Activated T-cell treated with anti-CD3 and anti-CD28 coated beads for 1 hour (primary cell): ENCODE measurements at places on chromosomes 6 and 20.

GRCh38 chr6:44072959-44073611, 54.2 kb downstream of the MRPL14 start:
- DNase-seq: peak; percentile 62

- DNase-seq: no peak
These were observed 249.5 kb upstream of the KCNG1 start for GRCh38 chr20:51272401-51272800.

DNA sequence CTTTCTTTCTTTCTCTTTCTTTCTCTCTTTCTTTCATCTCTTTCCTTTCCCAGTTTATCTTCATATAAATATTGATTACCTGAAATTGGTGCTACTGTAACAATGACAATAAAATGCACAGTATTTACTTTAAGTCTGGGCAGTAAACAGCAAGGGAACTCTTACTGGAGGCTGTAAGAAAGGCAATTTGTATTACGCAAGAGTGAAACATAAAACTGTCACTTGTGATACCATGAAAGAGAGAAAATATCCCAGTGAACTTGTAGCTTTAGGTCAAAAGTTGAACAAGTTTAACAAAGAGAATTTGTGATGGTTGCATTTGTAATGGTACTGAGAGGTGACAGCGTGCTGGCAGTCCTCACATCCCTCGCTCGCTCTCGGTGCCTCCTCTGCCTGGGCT, 80.0 kb downstream of the EYS start:
- DNase-seq: no peak

DNA sequence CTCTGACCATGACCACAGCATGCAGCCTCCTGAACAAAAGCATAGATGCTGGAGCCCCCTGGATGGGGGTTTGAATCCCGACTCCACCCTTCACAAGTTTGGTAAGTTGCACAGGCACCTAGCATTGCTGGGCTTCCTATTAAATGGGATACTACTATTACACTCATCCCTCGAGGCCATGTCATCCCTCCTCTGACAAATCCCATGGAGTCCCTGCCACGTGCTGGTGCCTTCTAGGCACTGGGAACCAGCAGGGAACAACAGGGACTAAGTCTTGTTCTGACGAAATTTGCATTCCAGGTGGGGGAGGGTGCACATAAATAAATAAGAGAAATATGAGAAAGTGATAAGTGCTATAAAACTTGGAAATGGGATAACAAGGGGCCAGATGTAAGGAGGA, 15.3 kb upstream of the SIRPA start:
- no peak for DNase-seq

GRCh38 chr6:137750297-137750696, 116.8 kb upstream of the TNFAIP3 start:
- no peak for DNase-seq

DNA sequence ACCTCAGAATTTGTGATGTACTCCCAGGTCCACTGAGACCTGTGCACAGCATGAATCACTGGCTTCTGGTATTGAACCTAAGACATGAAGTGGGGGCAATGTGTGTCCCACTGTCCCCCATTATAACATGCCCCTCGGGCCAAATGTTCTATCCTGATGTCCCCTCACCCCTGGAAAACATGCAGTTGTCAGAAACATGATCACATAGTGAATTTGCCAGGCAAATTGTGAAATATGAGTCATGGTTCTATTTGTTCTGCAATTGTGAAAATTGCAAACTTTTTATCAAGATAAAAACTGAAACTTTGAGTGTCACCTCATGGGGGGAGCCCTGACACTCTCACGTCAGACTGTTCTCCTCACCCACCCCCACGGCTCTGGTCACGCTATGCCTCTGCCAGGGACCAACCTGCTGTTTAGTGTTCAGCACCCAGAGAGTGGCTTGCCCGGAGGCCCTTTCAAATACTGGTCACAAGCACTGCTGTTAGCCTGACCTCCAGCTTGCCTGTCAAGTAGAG, 305.3 kb downstream of the CLIC5 start:
- no peak for DNase-seq

GRCh38 chr20:50295762-50296449, 105.3 kb downstream of the CEBPB start:
- no peak for DNase-seq

DNA sequence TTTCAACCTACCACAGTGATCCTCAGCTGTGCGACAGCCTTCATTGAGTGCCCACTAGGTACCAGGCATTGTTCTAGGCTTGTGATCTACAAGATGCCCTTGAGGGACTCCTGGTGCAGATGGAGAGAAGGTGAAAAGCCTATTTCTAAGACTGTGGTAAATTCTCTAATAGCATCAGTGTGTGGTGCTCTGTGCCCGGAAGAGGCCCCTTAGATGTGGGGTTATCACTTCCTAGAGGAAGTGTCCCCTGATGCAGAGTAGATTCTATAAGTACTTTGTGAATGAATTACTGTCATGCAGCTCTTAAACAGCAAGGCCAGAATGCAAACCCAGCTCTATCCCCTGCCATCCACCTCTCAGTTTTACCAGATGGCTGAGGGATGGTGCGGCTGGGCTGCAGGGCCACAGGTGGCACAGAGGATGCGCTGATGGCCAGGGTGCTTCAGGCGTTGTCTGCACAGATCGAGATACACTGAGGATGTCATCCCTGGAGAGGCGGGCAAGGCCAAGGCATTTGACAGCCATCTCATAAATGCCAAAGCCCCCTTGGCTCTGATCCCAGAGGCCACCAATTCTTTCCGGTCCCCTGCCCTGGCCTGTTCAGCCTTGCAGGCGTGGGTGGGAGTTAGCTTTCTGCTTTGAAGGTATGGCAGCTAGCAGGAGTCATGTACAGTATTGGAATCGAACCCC, 96.7 kb downstream of the TOX2 start:
- DNase-seq: no peak

GRCh38 chr20:62815066-62815991, 1.5 kb upstream of the COL9A3 start:
- no peak for DNase-seq

- DNase-seq: no peak
These were observed 93.5 kb downstream of the ERMARD start for GRCh38 chr6:169844946-169845345.

DNA sequence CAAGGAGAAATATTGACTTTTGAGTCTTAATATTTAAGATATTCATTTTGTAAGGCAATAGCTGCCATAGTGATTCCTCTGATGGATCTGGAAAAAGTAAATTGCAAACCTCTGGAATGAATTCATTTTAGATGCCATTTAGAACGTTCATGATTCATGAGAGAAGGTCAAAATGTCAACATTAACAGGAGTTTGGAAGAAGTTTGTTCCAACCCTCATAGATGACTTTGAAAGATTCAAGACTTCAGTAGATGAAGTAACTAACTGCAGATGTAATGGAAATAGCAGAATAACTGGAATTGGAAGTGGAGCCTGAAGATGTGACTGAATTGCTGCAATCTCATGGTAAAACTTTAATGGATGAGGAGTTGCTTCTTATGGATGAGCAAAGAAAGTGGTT, 100.9 kb upstream of the CCN2 start:
- no peak for DNase-seq

- no peak for DNase-seq
These were observed 141.3 kb downstream of the TRMT11 start for GRCh38 chr6:126127659-126128058.

DNA sequence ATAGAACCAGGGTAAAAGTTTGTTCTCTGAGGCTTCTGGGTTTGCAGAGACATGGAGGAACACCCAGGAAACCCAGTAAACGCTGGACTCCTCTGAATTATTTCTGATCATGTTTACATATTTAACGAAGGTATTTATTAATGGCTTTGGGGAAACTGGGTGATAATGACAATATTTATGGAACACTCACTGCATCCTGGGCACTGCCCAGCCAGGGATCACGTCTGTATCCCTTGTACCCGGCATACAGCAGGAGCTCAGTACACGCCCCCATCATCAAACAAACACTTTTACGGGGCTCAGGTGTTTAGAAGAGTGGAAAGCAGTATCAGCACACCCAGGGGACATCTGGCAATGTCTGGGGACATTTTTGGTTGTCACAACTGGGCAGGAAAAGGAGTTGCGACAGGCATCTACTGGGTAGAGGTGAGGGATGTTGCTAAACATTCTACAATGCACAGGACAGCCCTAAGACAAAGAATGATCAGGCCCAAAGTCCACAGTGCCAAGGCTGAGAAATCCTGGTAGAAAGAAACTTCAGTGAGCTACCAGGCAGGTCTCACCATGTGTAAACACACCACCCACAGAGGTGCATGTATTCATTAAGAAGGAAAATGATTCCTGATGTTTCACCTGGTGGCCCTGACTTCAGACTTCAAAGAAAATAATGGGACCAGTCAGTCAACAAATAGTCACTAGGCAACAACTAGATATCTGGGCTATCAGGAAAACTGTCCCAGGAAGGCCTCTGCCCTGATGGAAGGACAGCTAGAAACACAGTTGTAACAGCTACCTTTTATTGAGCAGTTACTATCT, 35.3 kb downstream of the ZMYND8 start:
- no peak for DNase-seq

DNA sequence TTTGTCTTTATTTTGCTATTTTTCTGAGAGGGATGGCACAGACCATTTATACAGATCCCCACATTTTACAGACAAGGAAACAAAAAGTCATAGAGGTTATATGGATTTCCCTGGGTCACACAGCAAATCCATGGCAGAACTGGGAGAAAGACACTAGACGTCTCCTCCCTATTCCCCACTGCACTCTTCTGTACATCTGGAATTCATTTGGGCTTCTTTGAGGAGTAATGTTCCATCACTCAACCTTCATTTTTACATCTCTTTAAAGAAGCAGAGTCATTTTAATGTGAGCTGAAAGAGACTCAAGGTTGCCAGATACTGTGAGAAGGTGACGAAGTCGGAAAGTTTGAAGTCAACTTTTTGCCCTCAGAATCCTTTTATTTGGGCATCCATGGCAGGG, 207.3 kb downstream of the OTOR start:
- DNase-seq: no peak

GRCh38 chr6:46011188-46012085, 4.2 kb downstream of the CLIC5 start:
- DNase-seq: peak; percentile 35

DNA sequence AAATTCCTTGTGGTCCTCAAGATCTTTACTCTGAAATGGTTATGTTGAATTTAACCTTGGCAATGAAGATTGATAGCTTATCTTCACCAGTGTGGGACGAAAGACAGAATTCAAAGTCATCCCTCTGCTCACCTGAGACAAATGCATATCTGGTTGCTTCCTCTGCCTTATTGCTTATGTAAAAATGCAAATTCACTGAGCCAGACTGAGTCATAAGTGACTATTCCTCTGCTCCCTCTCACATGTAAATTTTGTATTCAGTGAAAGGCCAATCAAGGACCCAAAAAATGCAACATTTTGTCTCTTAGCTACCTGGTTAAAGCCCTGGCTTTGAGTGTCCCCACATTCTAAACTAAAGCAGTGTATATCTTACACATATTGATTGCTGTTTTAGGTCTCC, 593.1 kb upstream of the GJE1 start:
- DNase-seq: no peak

DNA sequence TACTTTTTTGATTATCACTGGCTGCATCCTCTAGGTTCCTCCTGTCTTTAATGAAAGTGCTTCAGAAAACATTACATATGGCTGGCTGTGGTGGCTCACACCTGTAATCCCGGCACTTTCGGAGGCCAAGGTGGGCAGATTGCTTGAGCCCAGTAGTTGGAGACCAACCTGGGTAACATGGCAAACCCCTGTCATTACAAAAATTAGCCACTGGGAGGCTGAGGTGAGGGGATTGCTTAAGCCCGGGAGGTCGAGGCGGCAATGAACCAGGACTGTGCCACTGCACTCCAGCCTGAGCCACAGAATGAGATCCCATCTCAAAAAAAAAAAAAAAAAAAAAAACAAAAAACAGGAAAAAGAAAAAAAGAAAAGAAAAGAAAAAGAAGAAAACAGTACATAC, 35.3 kb downstream of the BEND3 start:
- no peak for DNase-seq

- DNase-seq: no peak
These were observed 403.0 kb downstream of the CD83 start for GRCh38 chr6:14520536-14520935.

DNA sequence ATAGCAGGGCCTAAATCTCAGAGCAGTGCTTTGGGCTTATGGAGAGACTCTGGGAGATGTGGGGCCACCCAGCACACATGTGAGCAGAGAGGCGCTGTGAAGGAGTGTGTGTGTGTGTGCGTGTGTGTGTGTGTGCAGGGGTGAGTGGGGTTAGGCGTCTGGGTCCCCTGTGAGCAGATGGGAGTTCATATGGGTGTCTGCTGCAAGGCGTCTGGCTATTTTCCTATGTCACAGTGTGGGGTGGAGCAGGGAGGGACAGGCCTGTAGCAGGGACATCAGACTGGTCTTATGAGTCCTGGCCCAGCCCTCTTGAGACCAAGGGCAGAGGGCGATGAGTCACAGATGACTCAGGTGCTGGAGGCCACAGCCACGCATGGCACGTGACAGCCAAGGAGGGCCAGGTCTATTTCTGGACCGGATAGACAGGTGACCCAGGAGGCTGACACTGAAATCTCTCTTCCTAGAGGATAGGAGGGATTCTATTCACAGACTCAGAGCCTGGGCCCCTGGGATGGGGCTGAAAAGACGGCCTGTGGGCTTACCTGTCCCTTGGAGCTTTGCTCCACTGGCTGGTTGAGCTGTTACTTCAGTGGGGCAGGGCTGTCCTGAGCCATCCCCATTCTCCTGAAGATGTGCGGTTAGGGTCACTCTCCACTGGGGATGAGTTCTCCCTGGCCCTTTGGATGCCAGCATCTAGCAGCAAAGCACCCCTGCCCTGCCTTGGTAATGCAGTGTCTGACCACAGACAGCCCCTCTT, 28.9 kb downstream of the VEGFA start:
- DNase-seq: no peak

- no peak for DNase-seq
These were observed 14.4 kb downstream of the GSS start for GRCh38 chr20:34941226-34941625.

DNA sequence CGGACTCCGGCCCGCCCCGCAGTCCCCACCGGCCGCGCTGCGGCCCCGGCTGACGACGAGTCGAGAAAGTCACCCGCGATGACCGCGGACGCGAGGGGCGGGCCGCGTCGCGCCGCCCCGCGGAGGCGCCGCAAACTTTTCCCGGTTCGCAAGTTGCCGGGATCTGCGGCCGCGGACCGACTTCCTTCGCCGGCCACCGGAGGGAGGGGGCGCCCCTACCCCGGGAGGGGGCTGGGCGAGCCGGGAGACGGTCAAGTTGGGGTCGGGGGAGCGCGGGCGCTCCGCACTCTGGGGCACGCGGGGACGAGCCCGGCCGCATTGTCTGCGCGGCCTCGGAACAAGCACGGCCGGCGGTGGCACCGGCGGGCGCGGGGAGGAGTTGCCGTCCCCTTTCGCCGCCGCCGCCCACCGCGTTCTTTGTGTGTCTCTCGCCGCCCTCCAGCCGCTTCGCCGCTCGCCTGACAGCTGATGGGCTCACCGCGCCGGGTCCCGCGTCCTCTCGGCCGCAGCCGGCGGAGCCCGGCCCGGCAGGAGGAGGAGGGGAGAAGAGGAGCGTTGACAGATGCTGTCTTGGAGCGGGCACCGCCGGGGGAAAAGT, 131.6 kb downstream of the OGFRL1 start:
- DNase-seq: no peak

- DNase-seq: no peak
These were observed 19.6 kb upstream of the SERPINB1 start for GRCh38 chr6:2861060-2861821.
